ENCODE measurements at places on chromosomes 16 and 17.

GRCh38 chr16:89115216-89115861 is 21.7 kb downstream of the ACSF3 start:
- DNase-seq = peak; percentile 77

GRCh38 chr17:36857698-36858097 is 79.6 kb upstream of the LHX1 start:
- no peak for DNase-seq

- no peak for DNase-seq
These were observed 774 bp upstream of the MAF start for GRCh38 chr16:79601092-79601930.

- no peak for DNase-seq
These were observed 651.8 kb downstream of the CDH11 start for GRCh38 chr16:64469906-64470702.

GRCh38 chr17:44587339-44587738 is 30.1 kb downstream of the FZD2 start:
- DNase-seq = no peak

DNA sequence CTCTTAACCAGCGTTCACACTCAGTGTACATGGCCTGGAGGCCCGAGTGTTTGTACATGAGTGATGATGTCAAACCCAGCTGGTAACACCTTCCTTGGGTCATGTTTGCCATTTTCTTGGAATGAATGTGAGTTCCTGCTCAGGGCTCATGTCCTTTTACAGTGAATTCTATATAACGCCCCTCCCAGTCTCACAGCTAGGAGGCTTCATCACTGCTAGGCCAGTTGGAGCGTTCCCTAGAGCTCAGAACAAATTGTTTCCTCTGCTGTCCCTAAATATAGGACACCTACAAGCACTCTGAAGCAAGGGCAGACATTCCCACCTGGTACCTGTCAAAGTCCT is 5.5 kb downstream of the TIMM22 start:
- no peak for DNase-seq

GRCh38 chr17:79607940-79608623 is 2.8 kb downstream of the RBFOX3 start:
- DNase-seq = peak; percentile 2

- no peak for DNase-seq
These were observed 333.1 kb upstream of the MAF start for GRCh38 chr16:79933603-79934002.
